ENCODE measurements at places on chromosomes 5 and 9. TPM values are rescaled to one million over a fixed set of nuclear protein-coding genes. Genes with fewer than 3 reads are reported as not detected.

GRCh38 chr5:146626936-146627335, 110.9 kb upstream of the GPR151 start:
- H3K4me1 ChIP-seq: no peaks in the 10 kb centered on the region
- H3K36me3 ChIP-seq: no peaks in the 10 kb centered on the region
- H3K27me3 ChIP-seq: no peaks in the 10 kb centered on the region
- H3K27ac ChIP-seq: no peak overlapping the region

DNA sequence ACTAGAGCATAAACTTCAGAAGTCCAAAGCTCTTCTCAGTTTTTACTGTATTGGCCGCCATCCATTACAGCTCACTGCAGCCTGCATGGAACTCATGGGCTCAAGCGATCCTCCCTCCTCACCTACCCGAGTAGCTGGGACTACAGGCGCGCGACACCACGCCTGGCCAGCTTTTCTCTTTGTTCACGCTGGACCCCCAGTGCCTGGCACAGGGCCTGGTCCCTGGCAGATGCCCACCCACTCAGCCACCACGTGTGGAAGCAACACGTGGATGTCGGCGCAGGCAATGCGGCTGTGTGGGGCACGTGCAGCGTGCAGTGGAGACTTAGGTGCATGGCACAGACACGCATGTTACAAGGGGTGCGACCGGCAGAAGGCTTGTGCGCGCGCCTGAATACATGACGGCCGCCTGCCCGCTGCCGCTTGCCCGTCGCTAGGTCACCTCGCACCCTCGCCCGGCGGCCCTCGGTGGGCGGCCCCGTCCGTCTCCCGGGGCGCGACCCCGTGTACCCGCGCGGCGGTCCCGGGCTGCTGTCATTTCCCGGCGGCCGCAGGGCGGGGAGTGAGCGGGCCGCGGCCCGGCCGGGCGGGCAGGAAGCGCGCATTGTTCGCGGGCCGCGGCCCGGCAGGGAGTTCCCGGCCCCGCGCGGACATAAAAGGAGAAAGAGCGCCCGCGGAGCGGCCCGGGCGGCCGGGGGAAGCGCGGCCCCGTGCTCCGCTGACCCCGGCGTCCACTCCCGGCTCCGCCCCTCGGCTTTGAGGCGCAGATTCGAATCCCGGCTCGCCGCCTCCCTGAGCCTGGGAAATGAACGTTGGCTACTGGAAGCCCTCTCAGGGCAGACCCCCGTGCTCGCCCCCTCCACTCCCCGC, 24.1 kb upstream of the PTGS1 start:
- no peak overlapping the region for H3K27ac ChIP-seq
- no peaks in the 10 kb centered on the region for H3K36me3 ChIP-seq
- H3K27me3 ChIP-seq: peaks cover 48% of the 10 kb centered on the region
- DNase-seq: peak; percentile 82

DNA sequence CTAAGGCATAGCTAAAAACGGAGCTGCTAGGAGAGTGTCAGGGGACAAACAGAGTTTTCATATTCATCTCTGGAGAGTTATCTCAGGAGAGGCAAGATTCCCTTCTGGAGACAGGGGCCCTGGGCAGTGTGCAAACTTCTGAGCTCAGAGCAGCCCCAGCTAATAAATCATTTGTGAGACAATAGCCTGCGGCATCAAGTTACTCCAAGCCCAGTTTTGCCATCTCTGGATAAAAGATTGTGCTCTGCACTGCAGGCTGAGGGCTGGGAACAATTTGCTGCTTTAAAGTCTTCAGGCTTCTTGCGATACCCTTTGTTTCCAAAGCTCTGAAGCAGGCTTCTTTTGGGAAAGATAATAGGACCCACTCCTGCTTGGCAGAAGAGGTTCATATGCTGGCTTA, 164.3 kb upstream of the BRINP1 start:
- no peak overlapping the region for H3K4me3 ChIP-seq
- no peak for DNase-seq
- H3K27ac ChIP-seq: peak overlapping the region; percentile 49
- no peaks in the 10 kb centered on the region for H3K36me3 ChIP-seq
- no peaks in the 10 kb centered on the region for H3K4me1 ChIP-seq

DNA sequence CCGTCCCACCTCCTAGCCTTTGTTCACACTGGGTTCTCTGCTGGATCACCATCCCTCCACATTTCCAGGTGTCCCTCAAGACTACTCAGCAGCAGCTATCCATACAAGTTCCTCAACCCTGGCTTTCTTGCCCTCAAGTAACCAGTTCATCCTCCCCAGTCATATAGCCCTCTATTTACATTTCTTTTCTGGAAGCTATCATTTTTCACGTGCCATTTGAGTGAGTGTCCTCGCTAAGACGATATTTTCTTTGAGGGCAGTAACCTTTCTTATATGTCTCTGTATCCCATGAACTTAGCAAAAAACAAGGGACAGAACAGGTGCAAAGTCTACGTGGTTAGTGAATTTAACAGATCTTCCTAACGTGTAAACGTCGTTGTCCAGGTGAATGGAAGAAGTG, 29.6 kb upstream of the KCNMB1 start:
- no peaks in the 10 kb centered on the region for H3K27me3 ChIP-seq
- DNase-seq: no peak
- no peak overlapping the region for H3K4me3 ChIP-seq
- no peaks in the 10 kb centered on the region for H3K4me1 ChIP-seq
- H3K36me3 ChIP-seq: no peaks in the 10 kb centered on the region

- no peak overlapping the region for H3K27ac ChIP-seq
- no peaks in the 10 kb centered on the region for H3K4me1 ChIP-seq
- no peak for DNase-seq
- H3K36me3 ChIP-seq: no peaks in the 10 kb centered on the region
- H3K4me3 ChIP-seq: no peak overlapping the region
- no peaks in the 10 kb centered on the region for H3K27me3 ChIP-seq
Measured at GRCh38 chr9:88712484-88712883, 177.5 kb downstream of the NXNL2 start.

GRCh38 chr5:88666761-88667495, 216.1 kb downstream of the MEF2C start:
- peak overlapping the region; percentile 89 for H3K27ac ChIP-seq
- no peaks in the 10 kb centered on the region for H3K36me3 ChIP-seq
- H3K4me3 ChIP-seq: peak overlapping the region; percentile 57
- H3K27me3 ChIP-seq: peaks cover 100% of the 10 kb centered on the region
- peaks cover 5% of the 10 kb centered on the region for H3K4me1 ChIP-seq
- DNase-seq: peak; percentile 76

The ABL1 gene
- 101 TPM for total RNA-seq

Data from endodermal cell (in vitro differentiated cells).